ENCODE measurements at places on chromosomes 1 and 21.

GRCh38 chr1:90198616-90199332, 203.9 kb downstream of the ZNF326 start:
- no peak for DNase-seq

DNA sequence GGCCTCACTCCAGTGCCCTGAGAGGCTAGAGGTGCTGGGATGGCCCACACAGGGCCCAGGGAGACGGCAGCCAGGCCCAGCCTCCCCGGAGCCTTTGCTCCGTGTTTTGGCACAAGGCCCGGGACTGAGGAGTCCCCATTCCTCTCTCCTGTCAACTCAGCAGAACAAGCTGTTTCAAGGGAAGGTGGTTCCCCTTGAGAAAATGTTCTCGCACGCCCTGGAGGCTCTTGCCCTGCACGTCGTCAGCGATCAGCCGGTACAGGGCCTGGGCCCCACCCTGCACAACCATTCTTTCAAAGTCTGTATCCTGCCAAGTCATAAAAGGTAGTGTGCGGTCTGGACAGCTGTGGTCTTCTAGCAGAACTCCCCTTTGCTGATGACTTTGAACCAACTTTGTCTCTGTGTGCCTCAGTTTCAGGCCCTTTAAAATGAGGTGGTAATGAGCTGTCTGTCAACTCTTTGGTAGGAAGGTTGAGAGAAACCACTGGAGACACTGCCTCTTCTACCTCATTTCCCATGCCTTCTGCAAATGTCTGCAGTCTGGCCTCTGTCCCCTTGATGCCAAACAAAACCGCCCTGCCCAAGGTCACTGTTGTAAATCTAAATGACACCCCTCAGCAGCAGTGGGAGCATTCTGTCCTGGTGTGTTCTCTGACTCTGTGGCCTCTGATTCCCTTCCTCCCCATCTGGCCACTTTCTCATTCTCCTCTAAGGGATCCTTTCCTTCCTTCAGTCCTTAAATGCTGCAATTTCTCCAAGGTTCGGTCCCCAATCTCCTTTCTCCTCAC, 138.6 kb upstream of the JUN start:
- DNase-seq = no peak

DNA sequence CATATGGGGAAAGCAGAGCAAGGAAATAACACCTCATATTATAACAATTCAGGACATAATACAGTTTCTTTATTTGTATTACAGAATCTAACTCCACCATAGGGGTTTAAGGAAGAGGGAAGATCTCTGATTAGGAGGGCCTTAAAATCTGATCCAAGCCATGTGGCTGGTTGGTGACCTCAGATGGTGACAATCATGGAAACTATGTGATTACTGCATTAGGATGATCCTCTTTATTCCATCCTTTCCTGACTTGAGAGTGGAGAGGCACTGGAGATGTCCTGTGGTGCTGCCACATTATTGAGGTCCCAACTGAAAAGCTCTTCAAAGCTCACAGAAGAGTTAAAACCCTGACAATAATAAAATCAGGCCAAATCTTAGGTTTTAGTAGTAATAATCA, 168.1 kb upstream of the BEND5 start:
- no peak for DNase-seq

DNA sequence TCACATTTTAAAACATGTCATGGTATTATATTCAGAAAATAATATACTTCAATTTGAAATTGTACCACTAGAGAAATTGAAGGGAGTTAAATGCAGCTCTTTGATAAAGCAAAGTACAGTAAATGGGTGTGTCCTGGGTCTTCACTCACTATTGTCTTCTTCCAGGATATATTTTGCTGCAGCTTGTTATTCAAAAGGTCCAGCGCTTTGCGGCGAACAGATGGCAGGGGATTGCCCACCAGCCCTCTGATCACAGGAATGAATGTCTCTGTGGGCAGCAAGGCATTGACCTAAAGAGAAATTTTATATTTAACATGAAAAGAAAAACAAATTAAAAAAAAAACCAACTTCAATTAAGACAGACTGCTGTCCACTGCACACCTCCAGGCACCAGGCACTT, 35.1 kb downstream of the LGALS8 start:
- DNase-seq = no peak

- DNase-seq = no peak
Observed at GRCh38 chr1:226584164-226584563, 35.6 kb downstream of the STUM start.

DNA sequence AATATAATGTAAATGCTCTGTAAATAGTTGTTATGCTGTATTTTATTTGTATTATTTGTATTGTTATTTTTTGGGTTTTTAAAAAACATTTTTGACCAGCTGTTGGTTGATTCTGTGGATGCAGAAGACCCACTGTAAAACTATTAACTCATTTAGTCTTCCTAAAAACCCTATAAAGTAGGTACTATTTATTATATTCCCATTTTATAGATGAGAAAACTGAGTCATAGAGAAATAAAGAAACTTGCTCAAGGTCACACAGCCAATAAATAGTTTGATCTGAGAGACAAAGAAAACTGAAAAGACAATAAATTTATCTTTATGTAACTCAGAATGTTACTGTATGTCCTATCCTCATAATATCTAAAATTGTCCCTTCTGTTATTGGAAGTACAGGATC, 1.2 kb upstream of the MAP3K21 start:
- DNase-seq = no peak

GRCh38 chr1:28199328-28200233, 23.1 kb upstream of the PTAFR start:
- DNase-seq = no peak

DNA sequence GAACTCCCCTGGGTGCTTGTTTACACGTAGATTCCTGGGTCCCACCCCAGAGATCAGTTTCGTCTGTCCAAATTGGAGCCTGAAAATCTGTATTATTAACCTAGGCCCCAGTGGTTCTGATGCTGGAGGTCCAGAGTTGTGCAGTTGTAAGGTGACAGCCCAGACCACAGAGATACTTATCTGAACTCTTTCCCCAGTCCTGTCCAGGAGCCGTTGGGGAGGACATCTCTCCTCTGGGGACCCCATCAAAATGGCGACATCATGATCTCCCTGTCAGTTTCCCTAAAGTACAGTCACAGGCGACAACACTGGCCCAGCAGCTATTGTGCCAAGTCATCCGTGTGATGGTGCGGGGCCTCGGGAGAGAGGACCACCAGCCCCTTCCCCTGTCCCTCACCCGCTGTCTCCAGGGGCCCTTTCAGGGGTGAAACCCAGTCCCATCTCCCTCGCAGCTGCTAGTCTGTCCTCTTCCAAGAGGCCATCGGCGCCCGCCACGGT, 749 bp upstream of the EFHD2 start:
- no peak for DNase-seq

GRCh38 chr1:199265319-199265718, 626.5 kb downstream of the PTPRC start:
- no peak for DNase-seq

GRCh38 chr1:235131961-235132360, 3.3 kb upstream of the TOMM20 start:
- DNase-seq = no peak

GRCh38 chr1:246293366-246294121, 213.5 kb downstream of the SMYD3 start:
- DNase-seq = no peak
